ENCODE measurements at places on chromosomes 5 and 9. TPM values are rescaled to one million over a fixed set of nuclear protein-coding genes. Genes with fewer than 3 reads are reported as not detected.

DNA sequence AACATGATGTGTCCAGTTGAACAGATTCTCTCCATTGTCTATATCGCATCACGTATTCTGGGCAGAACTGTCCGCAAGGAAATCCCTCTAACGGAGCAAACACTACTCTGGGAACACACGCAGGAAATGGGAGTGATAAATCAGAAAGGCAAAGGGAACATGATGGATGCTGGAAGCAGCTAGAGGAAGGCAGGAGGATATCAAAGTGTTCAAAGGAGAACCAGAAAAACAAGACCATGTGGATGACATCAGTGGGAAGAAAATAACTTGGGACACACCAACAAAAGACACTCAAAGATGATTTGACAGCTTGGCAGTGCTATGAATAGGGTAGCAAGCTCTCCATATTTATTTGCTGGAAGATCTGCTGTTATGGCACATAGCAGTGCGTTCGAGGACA is 142.9 kb downstream of the PLK2 start:
- no peak for DNase-seq

GRCh38 chr5:178404987-178405386 is 172.4 kb upstream of the PHYKPL start:
- no peak for DNase-seq

Gene EIF4E1B
- total RNA-seq = not detected

Gene CDH9
- total RNA-seq = not detected

Gene OTP
- not detected for total RNA-seq
